Activated naive CD4-positive, alpha-beta T cell treated with anti-CD3 and anti-CD28 coated beads, Interleukin-2, amount 50 U/mL, for 72 hours (primary cell): ENCODE measurements at places on chromosomes 4 and X. TPM values are rescaled to one million over a fixed set of nuclear protein-coding genes. Genes with fewer than 3 reads are reported as not detected.

DNA sequence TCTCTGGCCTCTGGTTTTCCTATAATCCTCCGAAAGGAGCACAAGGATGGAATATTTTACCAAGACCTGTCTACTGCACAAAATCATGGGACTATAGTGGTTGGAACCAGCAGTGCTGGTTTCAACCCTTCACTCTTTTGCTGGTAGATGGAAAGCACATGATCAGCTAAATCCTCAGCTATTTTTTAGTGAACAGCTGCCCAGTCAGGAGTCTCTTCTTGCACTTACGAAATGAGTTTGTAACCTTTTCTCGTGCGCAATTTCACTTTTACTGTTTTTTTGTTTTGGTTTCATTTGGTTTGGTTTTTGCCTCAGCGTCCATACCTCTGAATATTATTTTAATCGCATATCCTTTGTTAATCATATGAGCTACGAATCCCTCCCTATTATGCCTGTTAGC is 418.5 kb upstream of the CPEB2 start:
- DNase-seq: no peak

The NPY5R gene
- not detected for total RNA-seq

DNA sequence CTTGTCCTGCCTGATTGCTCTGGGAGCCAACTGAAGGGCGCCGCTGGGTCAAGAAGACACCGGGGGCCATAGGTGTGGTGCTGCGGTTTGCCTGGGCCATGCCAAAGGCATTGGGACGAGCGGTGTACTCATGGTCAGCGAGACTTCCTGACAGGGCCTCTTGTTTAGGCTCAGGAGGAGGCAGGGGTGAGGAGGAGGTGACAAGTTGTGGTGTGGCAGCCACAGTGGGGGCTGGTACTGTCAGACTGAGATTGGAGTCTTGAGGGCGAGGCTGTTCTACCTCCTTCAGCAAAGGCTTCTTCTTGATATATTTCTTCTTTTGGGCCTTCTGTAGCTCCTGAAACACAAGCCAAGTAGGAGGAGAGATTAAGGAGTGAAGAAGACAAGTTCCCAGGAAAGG is 104.1 kb downstream of the PHF8 start:
- DNase-seq: no peak

GRCh38 chrX:112705726-112706125 is 26.0 kb upstream of the LHFPL1 start:
- no peak for DNase-seq

DNA sequence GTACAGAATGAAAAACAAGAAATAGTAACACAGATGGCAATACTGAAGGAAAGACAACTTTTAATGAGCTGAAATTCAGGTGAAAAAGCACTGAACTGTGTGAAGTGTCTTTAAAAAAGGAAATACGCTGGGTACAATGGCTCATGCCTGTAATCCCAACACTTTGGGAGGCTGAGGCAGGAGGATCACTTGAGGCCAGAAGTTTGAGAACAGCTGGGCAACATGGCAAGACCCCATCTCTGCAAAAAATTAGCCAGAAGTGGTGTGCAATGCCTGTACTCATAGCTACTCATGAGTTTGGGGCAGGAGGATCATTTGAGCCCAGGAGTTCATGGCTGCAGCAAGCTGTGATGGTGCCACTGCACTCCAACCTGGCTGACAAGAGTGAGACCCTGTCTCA is 59.8 kb upstream of the COX18 start:
- DNase-seq: no peak

The AFAP1 gene
- 41.9 TPM for total RNA-seq

The OPRPN gene
- total RNA-seq: not detected

The SLC7A11 gene
- total RNA-seq: 5.2 TPM

The PNMA3 gene
- 3.3 TPM for total RNA-seq

The GAGE1 gene
- total RNA-seq: not detected

- no peak for DNase-seq
Measured at GRCh38 chr4:15317246-15317645, 110.6 kb upstream of the C1QTNF7 start.

DNA sequence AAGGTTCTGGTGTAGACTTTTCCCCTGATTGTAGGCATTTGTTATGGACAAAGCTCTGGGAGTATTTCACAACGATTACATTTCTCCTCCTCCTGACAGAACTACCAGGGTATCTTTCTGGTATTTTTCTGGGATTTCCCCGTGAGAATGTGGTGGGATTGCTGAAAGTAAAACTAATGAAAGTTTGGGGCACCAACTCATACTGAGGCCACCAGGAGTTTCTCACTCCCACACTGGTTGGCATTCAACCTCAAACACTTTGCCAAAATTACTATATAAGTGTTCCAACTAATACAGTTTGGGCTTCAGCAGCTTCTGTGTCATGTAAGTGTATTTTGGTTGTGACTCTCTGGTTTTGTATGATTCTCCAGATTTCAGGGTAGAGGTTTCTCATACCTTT is 855.1 kb downstream of the GLUD2 start:
- DNase-seq: no peak

GRCh38 chr4:85681221-85681657 is 206.3 kb downstream of the ARHGAP24 start:
- no peak for DNase-seq

The PGRMC2 gene
- total RNA-seq: 23.6 TPM
